SHP77 treated with DMSO at 0.1 percent for 48 hours (cell line): ENCODE measurements at places on chromosomes 4 and X.

GRCh38 chr4:148800940-148801339, 358.7 kb upstream of the NR3C2 start:
- DNase-seq: no peak

GRCh38 chr4:94274912-94275311, 67.2 kb downstream of the SMARCAD1 start:
- DNase-seq: no peak

DNA sequence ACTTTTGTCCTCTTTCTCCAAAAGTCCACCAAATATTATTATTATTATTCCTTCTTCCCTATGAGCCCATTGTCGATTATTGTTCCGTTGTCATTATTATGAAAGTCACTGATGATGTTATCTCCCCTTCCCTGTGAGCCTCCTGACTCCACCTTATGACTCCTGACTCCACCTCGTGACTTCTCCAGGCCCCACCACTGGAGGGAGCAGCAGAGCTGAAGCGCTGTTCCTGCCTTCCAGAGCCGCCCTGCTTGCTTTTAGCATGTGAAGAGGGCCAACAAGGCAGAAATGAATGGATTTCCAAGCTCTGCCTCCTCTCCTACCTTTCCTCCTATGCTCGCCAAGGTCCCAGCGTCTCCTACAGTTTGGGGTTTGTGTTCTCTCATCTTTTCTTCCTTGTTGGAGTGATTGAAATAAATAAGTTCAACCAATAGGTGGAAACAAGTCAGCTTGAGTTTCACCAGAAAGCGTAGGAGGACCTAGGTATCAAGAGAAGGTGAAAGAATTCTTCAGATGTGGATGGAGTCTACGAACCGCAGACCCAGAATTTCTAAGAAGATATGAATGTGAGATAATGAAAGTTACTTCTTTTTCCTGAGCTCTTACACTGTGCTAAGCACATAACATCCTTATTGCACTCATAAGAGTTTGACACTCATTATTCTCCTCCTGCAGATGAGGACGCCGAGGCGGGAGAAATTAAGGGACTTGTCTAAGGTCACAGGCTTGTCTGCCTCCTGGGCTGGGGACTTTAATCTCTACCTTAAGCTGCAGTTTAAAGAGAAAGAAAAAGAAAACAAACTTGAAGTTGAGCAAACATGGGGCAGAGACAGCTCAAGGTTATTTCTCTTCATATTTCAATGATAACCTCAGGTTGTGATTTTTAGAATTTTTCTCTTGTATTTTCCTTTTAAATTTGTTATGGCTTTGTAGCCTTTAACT, 26.1 kb downstream of the IGSF1 start:
- no peak for DNase-seq

DNA sequence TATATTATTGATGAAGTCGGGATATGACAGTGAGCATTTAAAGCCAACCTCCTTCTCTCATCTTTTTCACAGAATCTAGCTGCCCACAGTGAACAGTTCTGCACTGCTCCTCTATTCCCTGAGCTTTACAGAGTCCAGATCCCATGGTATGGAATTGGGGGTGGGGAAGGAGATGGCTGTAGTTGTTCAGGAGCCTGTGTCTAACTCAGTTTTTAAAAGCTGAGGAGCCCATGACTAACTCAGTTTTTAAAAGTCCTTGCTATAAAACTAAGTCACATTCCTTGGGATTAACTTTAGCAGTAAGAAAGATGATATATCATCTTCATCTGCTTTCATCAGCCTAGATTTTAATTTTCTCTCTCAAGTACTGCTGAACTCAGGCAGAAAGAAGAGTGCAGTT, 96.4 kb upstream of the STIM2 start:
- no peak for DNase-seq

GRCh38 chr4:47642191-47642830, 157.2 kb downstream of the ATP10D start:
- no peak for DNase-seq

DNA sequence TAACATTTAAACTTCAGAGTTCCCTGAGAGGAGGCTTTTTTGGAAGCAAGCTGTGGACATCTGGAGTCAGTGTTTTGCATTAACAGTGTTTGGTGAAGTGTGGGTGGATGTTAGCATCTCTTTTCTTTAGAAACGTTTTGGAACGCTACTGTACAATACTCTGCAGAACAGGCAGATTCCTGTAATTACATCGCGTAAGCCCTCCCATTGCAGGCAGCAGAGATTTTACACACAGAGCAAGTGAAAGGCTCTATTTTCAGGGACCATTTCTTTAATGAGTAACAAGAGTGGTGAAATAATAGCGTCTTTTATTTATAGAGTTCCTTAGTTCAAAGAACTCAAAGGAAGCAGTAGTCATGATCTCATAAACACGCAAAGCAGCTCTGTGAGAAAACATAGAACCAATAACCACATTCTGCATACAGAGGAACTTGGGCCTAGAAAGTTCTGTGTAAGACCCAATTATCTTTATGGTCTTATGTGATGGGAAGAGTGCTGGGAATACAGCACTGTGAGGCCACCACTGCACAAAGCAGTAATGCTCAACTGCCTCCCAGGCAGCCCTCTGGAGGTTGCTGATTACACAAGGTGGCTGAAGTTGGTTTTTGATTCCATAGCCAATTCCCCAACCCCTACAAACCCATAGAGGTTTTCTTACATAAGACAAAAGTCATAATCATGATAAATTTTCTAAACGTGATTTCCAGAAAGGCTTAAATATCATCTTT, 298.7 kb upstream of the EPHA5 start:
- no peak for DNase-seq

DNA sequence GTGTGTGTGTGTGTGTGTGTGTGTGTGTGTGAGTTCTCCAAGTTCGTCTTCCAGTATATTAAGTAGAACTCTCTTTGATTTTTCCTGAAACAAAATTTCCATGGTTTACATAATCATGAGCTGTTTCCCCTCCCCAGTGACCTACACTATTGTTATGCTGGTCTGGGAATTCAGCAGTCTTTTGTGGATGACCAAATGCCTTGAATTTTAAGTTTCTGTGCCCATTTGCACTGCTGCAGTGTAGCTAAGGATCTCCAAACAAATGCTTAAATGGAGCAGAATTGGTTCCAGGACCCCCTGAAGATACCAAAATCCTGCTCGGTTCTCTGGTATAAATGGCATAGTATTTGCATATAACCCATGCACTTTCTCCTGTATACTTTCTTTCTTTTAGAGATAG, 77.2 kb upstream of the SLC34A2 start:
- DNase-seq: no peak

GRCh38 chr4:106996490-106996889, 39.6 kb downstream of the DKK2 start:
- no peak for DNase-seq

DNA sequence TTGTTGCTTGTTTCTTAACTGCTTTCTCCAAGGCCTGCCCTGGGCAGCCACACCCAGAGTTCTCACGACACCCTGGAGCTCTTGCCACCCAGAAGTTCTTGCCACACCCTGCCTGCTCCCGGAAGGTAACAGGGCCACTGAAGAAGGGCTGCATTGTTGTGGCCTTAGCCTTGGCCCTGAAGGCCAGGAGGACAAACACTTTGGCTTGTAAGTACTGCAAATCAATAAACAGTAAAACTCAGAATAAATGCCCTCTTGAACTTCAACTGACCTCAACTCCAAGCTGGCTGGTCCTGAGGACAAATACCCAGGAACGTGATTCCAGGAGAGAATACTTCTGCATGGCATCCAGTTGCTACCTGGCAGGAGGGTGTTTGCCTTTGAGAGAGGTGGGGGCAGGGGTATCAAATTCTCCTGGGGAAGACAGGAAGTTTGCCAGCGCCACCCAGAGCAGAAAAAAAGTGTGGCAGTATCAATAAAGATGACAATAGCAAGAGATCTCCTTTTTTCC, 54.1 kb downstream of the TLR10 start:
- DNase-seq: no peak

GRCh38 chr4:131248314-131248713, 1900.8 kb upstream of the PCDH10 start:
- DNase-seq: no peak
